ENCODE measurements at places on chromosomes 3 and 15.

GRCh38 chr3:196120291-196120951 is 38.5 kb upstream of the TFRC start:
- DNase-seq, result no peak

DNA sequence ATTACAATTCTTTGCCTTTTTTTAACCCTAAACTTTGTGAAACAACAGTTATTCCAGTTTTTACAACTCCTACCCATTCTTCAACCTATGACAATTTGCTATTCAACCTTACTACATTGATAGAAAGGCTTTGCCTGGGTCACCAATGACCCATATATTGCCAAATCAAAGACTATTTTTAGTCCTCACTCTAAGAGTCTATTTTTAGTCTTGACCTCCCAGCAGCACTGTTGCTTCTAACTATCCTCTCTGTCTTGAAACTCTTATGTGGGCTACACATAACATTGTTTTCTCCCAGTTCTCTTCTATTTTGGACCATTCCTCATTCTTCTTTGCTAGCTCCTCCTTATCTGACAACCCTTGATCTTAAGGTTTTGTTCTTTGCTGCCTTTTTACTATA is 71.4 kb downstream of the C3orf80 start:
- no peak for DNase-seq

DNA sequence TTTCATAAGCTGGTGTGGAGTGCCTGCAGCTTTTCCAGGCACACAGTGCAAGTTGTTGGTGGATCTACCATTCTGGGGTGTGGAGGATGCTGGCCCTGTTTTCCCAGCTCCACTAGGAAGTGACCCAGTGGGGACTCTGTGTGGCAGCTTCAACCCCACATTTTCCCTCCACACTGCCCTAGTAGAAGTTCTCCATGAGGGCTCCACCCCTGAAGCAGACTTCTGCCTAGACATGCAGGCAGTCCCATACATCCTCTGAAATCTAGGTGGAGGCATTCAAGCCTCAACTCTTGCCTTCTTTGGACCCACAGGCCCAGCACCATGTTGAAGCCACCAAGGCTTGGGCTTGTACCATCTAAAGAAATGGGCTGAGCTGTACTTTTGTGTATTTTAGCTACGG is 206.2 kb upstream of the GRM7 start:
- no peak for DNase-seq

GRCh38 chr3:123621186-123621849 is 36.5 kb upstream of the HACD2 start:
- DNase-seq, result no peak

DNA sequence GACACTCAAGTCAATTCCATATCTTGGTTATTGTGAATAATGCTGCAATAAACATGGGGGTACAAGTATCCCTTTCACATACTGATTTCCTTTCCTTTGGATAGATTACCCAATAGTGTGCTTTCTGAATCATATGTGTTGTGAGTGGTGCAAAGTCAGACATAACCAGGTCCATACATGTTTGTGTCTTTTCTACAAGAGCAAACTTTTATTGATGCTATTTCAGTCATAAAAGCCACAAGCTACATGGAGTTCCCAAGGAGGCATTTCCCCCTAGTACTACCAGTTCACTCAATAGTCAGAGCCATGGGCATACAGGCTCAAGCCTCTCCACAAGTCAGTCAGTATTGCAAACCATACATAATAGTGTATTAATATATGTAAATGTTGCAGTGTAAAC is 10.1 kb downstream of the CEP63 start:
- DNase-seq, result no peak

DNA sequence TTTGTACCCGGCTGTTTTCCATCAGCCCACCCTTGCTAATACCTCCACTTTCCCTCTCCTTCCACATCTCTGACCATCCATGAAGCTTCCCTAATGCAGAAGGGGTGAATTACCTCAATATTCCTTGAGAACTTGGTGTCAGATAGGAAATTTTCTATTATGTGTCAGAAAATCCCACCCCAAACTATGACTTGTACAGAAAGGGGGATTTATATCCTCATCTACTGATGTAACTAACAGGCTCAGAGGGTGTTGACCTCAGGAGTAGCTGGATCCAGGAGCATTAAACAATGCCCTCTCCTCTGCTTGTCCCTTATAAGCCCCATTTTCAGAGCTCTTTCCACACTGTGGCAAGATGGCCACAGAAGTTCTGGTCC is 242.8 kb upstream of the TLE3 start:
- no peak for DNase-seq

GRCh38 chr3:177451301-177451750 is 254.0 kb upstream of the TBL1XR1 start:
- no peak for DNase-seq

DNA sequence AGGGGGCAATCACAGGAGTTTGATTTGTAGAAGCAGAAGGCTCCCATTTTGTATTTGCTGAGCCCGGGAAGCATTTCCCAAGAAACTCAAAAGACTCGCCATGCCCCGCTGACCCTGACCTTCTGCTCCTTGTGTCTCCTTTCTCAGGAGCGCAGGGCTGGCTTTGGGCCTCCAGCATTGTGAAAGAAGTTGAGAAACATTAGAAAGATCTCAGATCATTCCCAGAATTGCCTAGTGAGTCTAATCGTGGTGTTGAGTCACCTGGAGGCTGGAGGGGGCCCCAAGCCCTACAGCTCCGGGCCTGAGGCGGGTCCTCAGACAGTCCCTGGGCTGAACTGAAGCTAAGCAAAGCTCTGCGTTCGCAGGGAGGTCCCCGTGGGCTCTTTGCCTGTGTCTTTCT is 10.9 kb upstream of the PIGZ start:
- DNase-seq, result peak; percentile 29

DNA sequence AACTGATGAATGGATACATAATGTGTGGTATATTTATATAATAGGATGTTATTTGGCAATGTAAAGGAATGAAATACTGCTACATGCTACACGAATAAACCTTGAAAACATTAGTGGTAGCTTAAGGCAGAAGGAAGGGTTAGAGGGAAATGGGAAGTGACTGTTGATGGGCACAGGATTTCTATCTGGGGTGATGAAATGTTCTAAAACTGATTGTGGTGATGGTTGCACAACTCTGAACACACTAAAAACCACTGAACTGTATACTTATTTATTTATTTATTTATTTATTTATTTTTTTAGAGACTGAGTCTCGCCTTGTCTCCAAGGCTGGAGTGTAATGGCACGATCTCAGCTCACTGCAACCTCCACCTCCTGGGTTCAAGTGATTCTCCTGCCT is 24.8 kb upstream of the SHISA5 start:
- DNase-seq, result no peak

- DNase-seq, result no peak
Measured at GRCh38 chr3:65593780-65594752, 444.7 kb downstream of the MAGI1 start.

- DNase-seq, result no peak
Measured at GRCh38 chr15:69076756-69077155, 62.3 kb downstream of the NOX5 start.

GRCh38 chr3:146969356-146969755 is 364.2 kb upstream of the PLSCR5 start:
- DNase-seq, result no peak

DNA sequence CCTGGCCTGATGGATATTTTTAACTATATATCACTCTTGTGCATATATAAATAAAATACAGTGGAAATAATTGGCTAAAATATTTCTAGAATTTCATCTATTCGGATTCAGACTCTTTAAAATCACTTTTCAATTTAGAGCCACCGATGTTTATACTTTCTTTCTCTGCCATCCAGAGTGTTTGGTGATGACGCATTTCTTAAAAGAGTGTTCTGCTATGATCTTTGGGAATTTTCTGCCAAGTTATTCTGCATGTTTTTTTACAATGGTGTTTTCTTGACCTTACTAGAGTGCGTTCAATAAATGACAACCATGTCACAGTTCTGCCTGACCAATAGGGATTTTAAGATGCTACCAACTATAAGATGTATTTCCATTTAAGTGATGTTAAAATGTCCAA is 30.2 kb downstream of the PPP2R3A start:
- DNase-seq, result no peak

DNA sequence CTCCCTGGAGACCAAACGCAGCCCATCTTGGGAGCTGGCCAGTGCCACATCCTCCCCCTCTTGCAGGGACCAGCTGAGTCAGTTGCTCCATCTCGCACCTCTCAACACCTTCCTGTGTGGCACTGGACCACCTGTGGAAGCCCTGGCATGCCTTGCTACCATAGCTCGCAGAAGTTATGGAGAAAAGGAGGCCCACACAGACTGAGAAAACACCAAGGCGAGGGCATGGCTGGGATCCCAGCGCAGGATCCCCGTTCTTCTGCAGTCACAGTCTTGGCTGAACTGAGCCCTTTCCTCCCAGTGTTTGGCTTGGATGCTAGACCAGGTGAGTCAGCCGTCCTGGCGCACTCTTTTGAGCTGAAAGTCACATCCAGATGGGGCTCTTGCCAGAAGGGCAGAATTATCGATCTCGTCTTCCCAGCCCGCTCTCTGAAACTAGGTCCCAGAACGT is 46.9 kb downstream of the CHRD start:
- no peak for DNase-seq

DNA sequence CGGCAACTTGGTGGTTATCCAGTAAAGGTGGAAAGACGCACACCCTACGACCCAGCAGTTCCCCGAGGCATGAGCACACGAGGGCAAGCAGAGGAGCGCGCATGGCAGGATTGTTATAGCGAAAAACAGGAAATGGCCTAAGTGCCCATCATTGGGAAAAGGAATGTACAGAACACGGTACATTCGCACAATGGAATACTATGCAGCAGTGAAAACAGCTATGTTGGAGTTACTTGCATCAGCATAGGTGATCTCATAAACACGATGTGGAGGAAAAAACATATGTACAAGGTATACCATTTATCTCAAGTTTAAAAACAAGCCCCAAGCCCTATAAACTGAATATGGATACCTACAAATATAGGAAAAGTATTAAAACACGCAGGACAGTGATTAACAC is 6.7 kb upstream of the LINGO1 start:
- DNase-seq, result no peak

DNA sequence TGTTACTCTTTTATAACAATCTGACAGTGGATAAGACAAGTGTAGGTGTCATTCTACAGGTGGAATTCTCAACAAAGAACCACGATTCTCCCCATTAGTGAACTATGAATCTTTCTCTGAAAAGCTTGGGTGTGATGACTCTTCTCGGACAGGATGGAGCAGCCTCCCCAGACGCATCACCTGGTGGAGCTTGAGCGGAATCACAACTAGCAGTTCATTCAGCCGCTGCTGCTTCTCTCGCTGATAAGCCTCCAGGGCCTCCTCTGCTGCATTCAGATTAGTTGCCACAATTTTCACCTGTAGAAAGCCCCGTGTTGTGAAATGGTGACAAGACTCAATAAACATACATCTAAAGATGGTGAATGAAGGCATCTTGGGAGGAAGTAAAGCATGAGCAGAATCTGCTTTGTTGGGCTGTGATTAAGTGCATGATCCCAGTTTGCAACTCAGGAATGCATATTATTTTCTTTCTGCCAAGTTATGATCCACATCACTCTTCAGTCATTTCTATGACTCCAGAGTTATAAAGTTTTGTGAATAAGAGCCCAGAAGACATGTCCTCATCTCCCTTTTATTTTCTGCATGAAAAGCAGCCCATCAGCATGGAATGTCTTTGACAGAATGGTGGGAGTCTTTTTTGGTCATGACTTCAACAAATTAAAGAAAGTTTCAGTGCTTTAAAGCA is 93.6 kb downstream of the BOC start:
- DNase-seq, result no peak

- DNase-seq, result no peak
Measured at GRCh38 chr3:23867400-23867799, 49.4 kb downstream of the NKIRAS1 start.

- DNase-seq, result no peak
Measured at GRCh38 chr3:84223512-84223911, 735.3 kb upstream of the CADM2 start.

DNA sequence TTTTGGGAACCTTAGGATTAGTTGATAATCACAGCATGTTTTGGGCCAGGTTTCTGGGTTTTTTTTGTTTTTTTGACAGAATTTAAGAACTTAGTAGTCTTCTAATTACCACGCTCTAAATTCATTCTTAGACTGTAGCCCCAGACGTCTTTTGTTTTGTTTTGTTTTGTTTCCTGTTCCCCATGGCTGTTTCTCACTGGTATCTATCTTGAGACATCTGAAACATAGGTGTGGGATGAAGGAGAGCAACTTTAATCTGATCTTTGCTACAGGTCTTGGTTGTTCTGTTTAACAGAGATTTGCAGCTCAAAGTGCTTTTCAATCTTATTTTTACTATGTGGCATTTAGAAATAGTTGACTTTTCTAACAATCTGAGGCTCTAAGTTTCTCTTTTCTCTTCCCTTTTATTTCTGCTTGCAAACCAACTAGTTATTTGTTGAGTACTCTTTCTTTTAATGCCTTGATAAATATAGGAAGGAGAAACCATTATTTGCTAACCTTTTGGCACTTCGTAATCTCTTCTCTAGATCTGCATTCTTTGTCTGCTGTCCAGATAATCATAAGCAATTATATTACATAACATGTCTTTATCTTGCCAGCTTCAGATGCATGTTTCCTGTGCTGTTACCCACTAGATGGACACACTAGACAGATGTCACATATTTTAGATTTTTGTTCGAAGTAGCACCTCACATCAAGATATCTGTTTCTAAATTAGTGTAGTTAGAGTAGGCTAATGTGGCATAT is 40.9 kb downstream of the FBXL2 start:
- DNase-seq, result no peak

DNA sequence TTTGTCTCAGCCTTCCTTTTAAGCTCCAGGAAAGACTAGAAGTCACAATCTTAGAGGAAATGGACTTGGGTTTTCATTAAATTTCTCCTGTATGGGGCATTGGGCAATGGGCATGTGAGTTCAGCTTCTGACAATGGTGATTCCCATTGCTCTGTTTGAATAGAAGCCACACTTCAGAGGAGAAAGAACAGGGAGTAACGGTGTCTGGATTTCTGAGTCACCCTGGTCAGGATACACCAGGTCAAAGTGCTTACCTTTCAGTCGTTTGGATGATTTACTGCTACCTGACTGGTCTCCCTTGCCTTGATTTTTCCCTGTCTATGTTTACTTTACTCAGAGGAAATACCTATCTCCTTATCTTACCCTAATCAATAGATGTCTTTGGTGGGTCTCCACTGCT is 111.7 kb upstream of the VEPH1 start:
- no peak for DNase-seq

DNA sequence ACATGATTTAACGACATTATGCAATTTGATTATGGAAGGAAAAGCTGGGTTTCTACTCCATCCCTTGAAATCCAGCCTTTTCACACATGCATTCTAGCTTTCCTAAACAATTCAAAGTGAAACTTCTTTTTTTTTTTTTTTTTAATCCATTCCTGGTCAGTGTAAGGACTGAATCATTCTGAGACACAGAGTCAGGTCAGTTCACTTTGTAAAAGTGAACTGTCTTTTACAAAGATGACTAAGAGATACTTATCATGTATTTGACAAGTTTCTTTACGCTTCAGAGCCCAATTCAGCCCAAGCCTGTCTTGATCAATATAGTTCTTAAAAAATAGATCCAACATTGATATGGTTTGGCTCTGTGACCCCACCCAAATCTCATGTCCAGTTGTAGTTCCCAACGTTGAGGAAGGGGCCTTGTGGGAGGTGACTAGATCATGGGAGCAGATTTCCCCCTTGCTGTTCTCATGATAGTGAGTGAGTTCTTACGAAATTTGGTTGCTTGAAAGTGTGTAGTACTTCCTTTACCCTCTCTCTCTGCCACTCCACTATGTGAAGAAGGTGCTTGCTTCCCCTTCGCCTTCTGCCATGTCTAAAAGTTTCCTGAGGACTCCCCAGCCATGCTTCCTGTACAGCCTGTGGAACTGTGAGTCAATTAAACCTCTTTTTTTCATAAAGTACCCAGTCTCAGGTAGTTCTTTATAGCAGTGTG is 345.6 kb upstream of the THBS1 start:
- no peak for DNase-seq

Data from GOT3 (cell line).